GOT3 (cell line): ENCODE measurements at places on chromosomes 7 and 10.
A peak's percentile ranks its signal among the peaks of the same experiment; 100 is the strongest.

DNA sequence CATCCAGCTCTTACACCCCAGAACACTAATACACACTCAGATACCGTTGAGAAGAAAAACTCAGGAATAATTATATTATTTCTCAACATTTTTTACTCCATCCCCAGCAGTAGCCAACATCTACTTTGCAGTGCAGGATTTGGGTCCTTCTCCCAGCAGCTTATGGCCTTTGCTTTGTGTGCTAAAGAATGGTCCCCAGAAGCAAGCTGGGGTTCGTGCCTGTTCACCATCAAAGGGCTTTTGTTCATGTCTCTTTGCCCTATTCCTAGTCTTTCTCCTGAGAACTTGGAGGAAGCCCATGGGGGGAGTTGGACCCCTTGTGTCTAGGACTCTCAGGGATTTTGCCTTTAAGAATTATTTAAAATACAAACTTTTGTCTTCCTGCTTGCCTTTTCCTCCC, 100.4 kb downstream of the ZNF277 start:
- DNase-seq, result no peak

DNA sequence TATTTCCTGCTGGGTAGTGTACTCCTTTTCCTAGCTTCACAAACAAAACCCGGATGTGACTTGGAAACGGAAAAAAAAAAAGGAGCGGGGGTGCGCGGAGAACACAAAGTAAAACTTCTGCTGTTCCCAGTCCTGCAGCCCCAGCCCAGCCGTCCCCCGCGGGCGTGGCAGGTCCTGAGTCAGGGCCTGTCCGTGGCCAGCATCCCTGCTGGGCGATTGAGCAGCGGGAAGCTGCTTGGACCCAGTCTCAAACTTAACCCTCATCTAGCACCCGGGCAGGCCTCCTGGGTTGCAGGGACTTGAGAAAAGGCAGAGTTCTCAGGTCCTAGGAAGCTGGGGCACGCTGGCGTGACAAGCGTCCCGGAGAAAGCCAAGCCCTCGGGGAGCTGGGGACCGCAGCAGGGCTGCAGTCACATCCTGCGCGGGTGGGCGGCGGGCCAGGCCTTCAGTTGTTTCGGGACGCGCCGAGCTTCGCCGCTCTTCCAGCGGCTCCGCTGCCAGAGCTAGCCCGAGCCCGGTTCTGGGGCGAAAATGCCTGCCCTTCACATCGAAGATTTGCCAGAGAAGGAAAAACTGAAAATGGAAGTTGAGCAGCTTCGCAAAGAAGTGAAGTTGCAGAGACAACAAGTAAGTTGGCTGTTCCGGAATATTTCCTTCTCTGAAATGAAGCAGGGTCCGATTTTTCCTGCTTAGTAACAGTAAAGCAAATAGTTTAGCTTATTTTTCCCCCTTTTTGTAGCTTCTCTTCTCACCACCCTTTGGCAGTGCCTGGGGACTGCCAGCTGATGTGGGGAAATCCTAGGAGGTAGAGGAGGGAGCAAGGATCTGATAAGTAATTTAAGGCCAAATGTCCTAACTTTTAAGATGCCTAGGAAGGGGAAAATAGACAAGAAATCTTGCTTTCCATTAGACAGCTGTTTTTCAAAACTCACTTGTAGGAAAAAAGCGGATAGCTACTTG, at the start of gene GNG11:
Gene GNG11, plus strand, starts transcription at position 129 of the 960 bp plus-strand sequence. Its CDS starts 403 bp downstream, at position 532.
- peak; percentile 35 for DNase-seq

- DNase-seq, result no peak
These were observed 27.6 kb upstream of the NANOS1 start for GRCh38 chr10:119001717-119002500.

DNA sequence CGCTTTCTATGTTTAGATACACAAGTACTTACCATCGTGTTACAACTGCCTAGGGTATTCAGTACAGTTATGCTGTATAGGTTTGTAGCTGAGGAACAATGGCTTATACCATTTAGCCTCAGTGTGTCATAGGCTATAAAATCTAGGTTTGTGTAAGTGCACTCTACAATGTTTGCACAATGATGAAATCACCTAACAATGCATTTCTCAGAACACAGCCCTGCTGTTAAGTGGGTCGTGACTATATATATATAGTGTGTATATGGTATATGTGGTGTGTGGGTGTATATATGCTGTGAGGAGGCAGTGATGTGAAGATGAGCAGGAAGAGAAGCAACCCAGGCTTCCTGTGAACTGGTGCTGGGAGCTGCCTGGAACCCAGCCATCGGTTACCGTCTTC, 65.6 kb upstream of the MKI67 start:
- DNase-seq, result no peak

DNA sequence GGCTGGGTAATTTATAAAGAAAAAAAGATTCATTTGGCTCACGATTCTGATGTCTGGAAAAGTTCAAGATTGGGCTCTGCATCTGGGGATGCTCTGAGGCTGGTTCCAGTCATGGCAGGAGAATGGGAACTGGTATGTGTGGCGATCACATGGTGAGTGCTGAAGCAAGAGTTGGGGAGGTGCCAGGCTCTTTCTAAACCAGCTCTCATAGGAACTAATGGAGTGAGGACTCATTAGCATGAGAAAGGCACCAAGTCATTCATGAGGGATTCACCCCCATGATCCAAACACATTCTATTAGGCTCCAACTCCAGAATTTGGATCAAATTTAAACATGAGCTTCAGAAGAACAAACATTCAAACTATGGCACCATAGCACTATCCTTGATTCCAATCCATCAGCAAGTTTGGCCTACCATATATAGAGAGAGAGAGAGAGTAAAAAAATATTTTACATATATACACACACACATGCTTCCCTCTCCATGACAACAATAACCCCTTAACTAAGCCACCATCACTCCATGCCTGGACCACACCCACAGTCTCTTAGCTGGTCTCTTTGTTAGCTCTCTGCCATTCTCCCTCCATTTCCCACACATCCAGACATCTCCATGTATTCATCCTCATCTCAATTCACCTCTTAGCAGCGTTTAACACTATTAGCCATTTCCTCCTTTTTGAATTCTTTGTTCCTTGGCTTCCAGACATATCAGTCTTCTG, 57.9 kb downstream of the NPY start:
- DNase-seq, result no peak

DNA sequence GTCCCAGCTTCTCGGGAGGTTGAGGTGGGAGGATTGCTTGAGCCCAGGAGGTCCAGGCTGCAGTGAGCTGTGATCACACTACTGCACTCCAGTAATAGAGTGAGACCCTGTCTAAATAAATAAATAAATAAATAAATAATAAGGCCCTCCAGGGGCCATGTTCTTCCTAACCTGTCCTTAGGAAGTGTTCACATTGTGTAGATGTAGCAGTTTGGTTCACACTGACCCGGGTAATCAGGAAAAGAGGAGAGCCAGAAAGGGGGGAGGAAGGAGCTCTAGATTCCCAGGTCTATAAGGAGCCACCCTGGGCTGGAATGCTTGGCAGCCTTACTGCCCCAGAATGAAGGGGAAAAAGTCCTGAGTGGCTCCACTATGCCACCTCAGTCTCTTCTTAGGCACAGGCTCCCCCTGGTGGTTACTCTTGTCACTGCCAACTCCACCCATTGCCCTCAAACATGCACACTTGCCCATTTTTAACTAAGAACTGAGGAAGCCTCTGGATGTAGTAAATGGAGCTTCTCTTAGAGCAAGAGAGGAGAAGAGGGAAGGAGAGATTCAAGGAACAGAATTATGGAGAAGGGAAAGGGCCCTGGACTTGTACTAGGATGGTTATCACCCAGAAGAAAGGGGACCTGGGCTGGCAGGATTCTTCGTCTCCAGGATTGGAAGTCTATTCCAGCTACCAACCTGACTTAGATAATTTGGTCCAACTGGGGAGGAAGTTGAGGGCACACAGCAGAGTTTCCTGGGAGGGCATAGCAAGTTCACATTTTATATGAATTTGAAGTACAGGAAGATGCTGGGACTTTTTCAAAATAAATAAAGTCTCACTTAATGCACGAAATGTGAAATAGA, 7.8 kb downstream of the HPS6 start:
- DNase-seq, result peak; percentile 44

DNA sequence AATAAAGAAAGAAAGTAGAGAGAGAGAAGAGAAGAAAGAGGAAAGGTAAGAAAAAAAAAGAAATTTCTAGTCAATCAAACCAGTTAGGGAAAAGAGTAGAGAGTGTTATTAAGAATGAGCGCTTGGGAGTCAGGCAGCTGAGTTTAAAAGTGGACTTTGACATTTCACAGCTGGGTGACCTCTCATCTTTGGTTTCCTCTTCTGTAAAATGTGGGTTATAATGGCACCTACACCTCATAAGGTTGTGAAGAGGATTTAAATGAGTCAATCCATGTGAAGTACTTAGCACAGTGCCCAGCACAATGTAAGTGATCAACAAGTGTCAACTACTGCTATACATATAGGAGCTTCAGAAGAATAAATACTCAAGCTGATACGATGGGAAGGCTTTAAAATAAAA, 12.2 kb downstream of the HOXA1 start:
- DNase-seq, result no peak

GRCh38 chr7:70736715-70737460, 395.1 kb upstream of the GALNT17 start:
- no peak for DNase-seq

- DNase-seq, result no peak
These were observed 1.1 kb downstream of the LIPM start for GRCh38 chr10:88803641-88804040.
